Activated T-cell treated with anti-CD3 and anti-CD28 coated beads, Interleukin-2, amount 50 U/mL, for 24 hours (primary cell): ENCODE measurements at places on chromosomes 4 and X.

GRCh38 chrX:118698516-118699170 is 28.8 kb upstream of the IL13RA1 start:
- no peak for DNase-seq

GRCh38 chrX:17409566-17410290 is 34.7 kb downstream of the NHS start:
- no peak for DNase-seq

DNA sequence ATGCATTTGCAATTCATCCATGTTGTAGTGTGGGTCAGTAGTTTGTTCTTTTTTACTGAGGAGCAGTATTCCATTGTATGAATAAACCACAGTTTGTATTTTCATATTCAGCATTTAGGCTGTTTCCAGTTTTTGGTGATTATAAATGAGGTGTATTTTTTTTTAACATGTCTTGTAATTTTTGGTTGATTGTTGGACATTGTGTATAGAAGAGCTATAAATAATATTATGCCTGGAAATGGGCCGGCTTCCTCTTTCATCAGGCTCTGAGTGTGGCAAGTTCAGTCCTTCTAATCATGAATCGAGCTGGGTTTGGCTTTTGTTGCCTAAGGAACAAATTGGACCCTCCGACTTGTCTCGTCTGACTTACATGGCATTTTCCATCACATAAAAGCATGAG is 115.7 kb downstream of the PSAPL1 start:
- no peak for DNase-seq

DNA sequence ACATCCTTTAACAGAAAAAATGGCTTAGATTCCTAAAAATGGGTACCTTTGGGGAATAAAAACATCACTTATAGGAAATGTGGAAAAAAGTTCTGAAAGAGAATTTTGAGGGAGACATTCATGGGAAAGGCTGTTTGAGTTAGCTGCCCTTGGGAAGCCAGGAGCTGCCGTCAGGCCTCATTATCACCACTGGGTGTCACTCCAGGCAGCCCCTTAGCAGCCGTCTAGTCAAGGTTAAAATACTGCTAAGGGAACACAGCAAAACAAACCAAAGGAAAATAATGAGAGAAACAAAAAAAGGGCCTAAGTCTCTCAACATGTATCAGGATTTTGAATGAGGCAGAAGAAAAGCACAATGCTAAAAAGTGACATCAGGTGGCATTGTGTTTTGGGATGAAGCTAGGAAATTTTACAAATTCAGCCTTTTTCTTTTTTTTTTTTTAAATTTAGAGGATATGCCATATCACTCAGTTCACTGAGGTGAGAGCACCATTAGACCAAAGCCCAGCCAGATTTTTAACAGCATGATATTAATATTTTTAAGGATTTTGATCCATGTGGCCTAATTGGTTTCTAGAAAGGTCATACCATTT is 235.3 kb downstream of the GPAT3 start:
- DNase-seq: no peak

GRCh38 chr4:146255874-146256273 is 41.5 kb downstream of the REELD1 start:
- DNase-seq: no peak

- peak; percentile 20 for DNase-seq
Measured at GRCh38 chr4:2950221-2950989, 12.8 kb downstream of the NOP14 start.

GRCh38 chrX:29545878-29546277 is 669.5 kb upstream of the MAGEB2 start:
- no peak for DNase-seq

DNA sequence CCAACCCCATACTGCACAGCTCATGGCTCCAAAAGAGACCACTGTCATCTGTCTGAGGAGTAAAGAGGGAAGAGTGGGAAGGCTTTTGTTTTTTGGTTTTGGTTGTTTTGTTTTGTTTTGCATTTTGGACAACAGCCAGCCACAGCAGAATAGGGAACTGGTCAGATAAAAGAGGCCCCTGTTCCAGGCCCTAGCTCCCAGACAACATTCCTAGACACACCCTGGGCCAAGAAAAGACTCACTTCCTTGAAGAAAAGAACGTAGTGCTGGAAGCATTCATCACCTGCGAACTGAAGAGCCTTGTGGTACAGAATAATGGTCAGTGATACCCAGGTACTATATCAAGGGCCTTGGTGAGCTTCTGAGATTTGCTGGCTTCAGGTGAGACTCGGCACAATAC is 619.4 kb upstream of the SPANXN1 start:
- no peak for DNase-seq

DNA sequence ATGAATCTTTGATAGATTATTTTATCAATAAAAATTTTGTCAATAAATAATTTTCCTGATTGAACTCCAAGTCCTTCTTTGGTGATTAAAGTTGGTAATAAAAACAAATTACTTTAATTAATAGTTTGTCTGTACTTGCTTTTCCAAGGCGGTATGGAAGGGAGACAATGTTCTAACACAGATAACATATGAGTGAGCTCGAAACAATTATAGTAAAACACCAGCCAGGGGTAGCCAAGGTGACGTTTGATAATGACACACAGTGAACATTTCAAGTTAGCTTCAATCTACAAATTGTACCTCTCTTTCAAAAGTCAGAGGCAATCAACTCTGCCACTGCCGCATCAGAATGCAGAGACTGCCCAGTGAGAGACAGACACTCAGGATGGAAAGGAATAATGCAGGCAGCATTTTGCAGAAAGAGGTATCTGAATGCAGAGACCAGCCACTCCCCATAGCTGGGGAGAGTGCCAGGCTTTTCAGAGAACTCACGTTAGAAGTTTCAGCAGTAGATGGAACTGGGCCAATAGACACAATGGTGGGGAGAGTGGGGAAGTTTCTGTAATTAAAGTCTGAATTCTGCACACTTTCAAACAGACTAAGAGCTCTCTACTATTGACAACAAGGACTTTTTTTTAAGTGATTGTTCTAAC is 18.1 kb upstream of the ATOH1 start:
- no peak for DNase-seq

- no peak for DNase-seq
Measured at GRCh38 chr4:153943738-153944415, 155.0 kb upstream of the SFRP2 start.

DNA sequence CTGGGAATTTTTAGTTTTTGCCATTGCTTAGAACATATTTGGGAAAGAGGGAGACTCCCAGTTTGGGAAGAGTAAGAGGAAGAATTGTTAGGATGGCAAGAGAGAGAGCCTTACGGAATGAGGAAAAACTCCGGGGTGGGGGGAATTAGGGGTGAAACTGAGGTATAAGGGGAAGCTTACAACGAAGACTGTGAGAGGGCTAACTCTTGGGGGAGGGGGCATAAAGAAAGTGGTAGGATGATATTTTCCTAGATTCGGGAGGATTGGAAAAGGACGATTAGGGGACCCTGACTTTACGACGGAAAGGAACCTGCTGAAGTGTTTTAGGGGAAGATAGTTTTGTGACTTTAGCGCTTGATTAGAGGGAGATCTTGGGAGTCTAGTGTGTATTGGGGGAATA is 86.2 kb upstream of the HPRT1 start:
- DNase-seq: no peak

- DNase-seq: no peak
Measured at GRCh38 chr4:55617587-55618197, 18.4 kb downstream of the NMU start.

- no peak for DNase-seq
Measured at GRCh38 chrX:40807384-40807783, 72.0 kb upstream of the MED14 start.

GRCh38 chr4:100708776-100709175 is 191.0 kb upstream of the EMCN start:
- no peak for DNase-seq

DNA sequence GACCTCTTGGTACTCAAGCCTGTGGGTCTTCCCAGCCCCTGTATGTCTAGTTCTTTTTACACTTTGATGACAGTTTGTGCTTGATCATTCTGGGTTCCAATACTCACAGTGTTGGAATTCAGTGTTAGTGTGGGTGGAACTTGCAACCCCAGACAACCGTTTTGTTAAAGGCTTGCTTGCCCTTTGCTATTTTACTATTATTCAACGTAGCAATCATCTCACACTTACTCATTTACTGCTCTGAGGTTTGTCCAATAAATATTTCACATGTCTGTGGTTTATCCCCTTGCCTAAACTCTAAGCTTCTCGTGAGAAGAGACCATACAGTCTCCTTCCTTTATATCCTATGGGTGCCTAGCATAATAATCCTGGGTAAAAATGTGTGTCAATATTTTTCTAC is 15.3 kb downstream of the CCNG2 start:
- DNase-seq: no peak

GRCh38 chrX:57595381-57595811 is 3.6 kb downstream of the ZXDB start:
- no peak for DNase-seq

DNA sequence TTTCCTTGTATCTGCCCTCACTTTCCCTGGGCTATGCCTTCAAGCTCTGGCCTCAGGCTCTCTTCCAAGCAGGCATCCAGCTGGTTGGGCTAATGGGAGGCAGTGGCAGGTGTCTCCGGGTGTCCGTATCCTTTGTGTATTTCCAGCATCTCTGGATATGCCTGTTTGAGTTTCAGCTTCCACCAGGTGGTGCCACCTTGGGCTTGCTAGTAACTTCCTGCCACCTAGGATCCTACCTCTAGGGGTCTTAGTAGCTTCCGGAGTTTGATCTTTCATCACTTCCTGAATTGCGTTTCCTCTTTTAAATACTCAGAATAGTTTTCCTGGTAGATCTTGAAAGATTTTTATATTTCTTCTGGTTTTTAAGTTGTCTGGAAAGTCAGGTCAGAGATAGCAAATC is 23.2 kb upstream of the ANOS1 start:
- DNase-seq: no peak

DNA sequence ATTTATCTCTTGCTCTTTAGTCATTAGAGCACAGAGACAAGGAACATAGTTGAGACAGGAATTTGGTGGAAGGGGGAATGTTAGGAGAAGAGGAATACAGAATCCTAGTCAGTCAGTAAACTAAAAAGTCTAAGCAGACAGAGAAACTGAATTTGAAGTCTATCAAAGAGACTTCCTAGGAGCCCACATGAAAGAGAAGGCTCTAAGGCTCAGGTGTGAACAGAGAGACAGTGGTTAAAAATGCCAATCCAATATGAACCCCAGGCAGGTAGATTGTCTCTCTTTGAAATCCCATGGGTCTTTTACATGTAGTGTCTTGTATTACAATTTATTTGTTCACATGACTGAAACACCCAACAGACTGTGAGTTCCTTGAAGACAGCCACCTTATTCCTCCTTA is 77.8 kb upstream of the NFKB1 start:
- no peak for DNase-seq

DNA sequence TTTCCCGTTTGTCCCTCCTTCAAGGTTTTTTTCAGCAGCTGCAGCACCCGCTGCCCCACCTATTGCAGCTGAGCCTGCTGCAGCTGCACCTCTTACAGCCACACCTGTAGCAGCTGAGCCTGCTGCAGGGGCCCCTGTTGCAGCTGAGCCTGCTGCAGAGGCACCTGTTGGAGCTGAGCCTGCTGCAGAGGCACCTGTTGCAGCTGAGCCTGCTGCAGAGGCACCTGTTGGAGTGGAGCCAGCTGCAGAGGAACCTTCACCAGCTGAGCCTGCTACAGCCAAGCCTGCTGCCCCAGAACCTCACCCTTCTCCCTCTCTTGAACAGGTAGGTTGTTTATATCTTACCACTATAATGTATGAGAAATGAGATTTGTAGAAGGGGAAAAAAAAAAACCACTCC is 4.5 kb downstream of the PRR27 start:
- DNase-seq: no peak

DNA sequence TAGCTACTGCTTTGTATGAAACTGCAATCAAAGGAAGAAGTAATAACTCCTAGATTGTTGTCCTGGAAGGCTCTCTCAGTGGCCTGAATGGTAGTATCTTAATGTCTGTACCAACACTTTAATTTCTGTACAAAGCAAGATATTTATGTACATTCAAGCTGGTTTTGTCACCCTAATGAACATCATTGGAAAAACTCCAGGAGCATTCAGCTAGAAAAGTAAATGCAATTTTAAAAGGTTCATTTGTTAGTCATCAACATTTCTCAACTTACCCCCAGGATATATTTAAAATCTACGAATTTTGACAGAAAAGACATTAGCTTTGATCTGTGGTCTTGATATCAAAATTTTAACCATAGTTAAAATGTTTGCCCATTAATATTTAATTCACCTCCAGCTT is 80.0 kb upstream of the FGF13 start:
- DNase-seq: no peak

- DNase-seq: no peak
Measured at GRCh38 chrX:135544338-135544948, 24.0 kb downstream of the INTS6L start.
